ENCODE measurements at places on chromosomes 7 and 10. TPM values are rescaled to one million over a fixed set of nuclear protein-coding genes. Genes with fewer than 3 reads are reported as not detected.
A peak's percentile ranks its signal among the peaks of the same experiment; 100 is the strongest.

DNA sequence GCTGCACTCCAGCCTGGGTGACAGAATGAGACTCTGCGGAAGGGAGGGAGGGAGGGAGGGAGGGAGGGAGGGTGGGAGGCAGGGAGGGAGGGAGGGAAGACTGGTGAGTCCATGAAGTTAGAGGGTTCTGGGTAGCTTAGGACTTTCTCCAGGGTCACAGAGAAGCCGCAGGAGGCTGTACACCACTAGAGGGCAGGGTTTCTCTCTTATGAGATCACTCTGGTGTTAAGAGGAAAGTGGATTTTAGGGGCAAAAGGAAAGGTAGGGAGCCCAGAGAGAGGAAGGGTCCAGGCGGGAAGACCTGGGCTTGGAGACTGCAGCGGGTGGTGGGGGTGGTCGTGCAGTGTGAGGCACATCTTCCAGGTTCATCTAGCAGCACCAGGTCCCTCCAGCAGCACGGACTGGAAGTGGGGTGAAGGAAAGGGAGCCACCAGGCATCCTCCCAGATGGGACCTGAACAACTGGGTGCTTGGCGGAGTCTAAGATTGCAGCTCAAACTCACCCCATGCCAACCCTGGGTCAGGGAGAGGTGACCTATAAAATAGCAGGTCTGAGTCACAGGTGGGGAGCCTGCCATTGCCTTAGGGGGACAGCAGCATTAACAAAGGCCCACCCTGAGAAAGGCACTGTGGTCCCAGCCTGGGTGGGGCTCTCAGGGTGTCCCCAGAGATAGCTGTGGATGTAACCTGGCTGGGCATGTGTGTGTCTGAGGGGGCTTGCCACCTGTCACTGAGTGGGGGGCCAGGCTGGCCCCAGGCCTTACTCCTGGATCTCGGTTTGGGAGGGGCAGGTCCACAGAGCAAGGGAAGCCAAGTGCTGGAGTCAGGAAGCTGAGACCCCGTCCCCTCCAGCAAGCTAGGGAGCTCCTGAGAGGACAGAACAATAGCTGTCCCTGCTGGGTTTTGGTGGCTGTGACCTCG is 48.5 kb upstream of the SLC29A3 start:
- no peaks in the 10 kb centered on the region for H3K36me3 ChIP-seq
- peak; percentile 94 for DNase-seq
- H3K4me1 ChIP-seq: peaks cover 42% of the 10 kb centered on the region
- H3K4me3 ChIP-seq: peak overlapping the region; percentile 34
- H3K27me3 ChIP-seq: no peaks in the 10 kb centered on the region

DNA sequence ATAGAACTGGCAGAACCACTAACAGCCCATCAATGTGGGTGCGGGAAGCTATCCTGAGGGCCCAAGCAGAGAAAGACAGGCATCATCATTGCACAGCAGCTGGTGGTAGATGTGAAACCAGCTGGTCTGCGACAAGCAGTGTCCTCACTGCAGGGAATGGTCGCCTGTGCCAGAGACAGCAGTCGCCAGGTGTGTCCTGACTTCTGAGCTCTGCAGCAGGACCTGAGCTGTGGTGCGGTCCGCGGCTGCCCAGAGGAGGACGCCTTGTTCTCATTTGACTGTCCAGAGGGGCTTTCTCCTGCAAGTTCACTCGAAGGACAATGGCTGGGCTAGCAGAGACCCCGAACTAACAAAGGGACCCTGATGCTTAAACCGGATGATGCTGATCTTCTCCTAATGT is 97.4 kb downstream of the LRRC18 start:
- no peaks in the 10 kb centered on the region for H3K27me3 ChIP-seq
- no peak overlapping the region for H3K27ac ChIP-seq

DNA sequence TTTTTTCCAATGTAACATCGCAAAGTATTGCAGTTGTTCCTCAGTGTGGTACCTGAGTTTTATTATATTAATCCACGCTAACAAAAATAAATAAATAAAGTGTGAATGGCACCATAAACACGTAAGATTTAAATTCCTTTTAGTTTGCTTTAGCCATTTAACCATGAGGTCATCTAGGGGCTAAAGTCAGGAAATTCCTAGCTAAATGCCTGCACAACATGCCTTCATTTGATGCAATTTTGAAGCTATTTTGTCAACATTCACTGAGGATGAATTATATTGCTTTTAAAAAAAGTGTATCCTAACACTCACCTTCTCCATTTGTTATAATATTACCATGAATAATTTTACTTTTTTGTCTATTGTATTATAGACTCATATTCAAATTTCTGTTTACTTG is 714.4 kb downstream of the GATA3 start:
- H3K27me3 ChIP-seq: no peaks in the 10 kb centered on the region
- peak; percentile 3 for DNase-seq
- H3K4me3 ChIP-seq: no peak overlapping the region
- no peak overlapping the region for H3K27ac ChIP-seq
- peaks cover 16% of the 10 kb centered on the region for H3K4me1 ChIP-seq

Gene DUSP5
- 35.0 TPM for total RNA-seq
